Activated CD4-positive, alpha-beta memory T cell treated with anti-CD3 and anti-CD28 coated beads for 36 hours (primary cell): ENCODE measurements at places on chromosomes 3 and 15.

DNA sequence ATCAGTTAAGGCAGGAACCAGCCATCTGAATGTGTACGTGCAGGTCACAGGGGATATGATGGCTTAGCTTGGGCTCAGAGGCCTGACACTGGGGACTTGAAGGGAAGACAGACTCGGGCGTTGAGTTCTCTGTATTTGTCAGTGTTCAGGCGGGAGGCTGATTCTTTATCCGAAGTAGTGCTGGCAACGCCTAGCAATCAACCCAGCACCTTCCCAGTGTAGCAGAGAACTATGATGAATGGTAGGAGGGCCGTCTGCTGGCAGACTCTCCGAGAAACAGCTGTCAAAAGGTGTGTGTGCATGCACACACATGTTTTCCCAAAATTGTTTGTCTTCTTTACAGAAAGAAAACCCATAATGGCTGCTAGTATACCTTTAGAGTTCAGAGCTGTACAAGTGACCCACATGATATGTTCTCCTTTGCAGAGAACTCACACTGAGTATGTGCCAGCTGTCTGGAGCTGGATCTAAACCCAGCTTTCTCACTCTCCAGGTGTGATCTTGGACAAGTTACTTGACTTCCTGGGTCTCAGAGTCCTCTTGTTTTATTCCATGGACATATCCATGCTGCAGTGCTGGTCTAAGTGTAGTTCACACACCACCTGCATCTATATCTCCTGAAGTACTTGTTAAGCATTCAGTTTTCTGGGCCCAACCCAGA lies 74.5 kb upstream of the LARS2 start:
- no peak for DNase-seq

GRCh38 chr3:14031271-14031670 lies 93.4 kb downstream of the CHCHD4 start:
- DNase-seq = no peak

DNA sequence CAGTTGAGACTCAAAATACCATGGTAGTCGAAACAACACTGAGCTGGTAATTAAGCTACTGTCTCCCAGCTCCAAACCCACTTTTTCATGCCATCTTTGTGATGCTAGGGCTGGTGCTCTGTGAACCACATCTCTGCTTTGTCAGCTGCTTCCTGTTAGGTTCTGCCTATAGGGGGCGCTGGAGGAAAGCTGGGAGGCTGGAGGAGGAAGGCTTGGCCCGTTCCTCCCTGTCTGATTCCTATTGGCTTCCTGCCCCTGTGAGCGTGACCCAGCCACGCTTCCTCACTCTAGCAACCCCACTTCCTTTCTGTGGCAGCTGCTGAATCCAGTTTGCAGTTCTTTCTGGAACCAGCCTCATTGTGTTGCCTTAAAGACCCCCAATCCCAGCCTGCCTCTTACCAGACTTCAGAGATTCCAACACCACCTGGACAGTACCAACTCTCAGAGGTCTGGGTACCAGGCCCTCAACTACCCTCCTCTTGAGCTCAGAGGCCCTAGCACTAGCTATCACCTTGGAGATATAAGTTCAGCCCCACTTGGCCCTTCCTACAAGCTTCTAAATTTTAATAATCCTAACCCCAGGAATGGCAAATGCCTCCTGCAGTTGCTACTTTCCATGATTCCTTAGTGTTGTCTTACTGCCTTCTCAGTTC lies 120.9 kb downstream of the ERC2 start:
- peak; percentile 54 for DNase-seq

DNA sequence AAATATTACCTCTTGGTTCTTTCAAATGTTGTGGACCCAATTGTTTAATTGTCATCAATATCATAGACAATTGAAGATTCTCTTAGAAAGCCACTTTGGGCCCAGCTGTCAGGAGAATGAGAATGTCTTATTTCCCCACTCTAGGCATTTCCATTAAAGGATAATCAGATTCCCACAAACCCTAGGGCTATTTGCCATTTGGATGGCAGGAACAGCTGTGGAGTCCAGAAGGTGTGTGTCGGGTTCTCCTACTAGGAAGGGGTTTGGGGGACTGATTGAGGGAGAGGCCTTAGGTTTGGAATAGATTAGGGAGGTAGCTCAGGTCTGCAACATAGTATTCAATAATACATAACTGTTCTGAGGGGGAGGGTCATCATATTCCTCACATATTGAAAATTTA lies 35.2 kb upstream of the PLSCR5 start:
- DNase-seq = no peak

DNA sequence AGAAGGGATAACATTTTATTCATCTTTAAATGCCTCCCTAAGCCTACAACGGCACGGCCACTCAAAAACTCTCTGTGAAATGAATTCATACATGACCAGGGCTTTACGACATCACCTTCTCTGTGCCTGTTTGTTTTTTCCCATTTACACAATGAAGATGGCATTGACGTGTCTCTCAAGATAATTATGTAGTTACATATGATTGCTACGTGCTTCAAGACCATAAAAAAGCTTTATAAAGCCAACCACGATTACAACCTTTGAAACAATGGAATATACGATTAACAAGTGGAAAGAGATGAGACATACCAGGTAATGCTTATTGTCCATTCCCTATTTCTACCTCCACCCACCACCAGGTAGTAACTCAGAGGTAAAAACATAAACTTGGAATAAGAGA lies 168.4 kb downstream of the P3H2 start:
- no peak for DNase-seq

- no peak for DNase-seq
These were observed 796.8 kb upstream of the EPHA6 start for GRCh38 chr3:96017556-96017955.

DNA sequence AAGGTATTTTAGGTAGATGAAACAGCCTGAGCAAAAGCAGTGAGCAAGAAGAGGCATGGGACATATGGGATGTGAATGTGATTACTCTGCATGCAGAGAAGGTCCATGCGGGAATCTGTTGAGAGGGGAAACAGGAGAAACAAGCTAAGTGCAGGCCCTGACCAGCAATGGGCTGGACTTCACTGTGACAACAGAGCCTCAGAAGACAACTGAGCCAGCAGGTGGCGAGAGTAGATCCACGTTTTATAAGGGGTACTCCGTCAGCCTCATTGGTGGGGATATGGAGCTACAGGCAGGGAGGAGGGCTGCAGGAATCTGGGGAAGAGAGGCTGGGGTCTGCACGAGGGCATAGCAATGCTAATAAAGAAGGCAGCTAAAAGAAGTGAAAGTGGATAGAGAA lies 405.9 kb upstream of the LMCD1 start:
- DNase-seq = no peak

DNA sequence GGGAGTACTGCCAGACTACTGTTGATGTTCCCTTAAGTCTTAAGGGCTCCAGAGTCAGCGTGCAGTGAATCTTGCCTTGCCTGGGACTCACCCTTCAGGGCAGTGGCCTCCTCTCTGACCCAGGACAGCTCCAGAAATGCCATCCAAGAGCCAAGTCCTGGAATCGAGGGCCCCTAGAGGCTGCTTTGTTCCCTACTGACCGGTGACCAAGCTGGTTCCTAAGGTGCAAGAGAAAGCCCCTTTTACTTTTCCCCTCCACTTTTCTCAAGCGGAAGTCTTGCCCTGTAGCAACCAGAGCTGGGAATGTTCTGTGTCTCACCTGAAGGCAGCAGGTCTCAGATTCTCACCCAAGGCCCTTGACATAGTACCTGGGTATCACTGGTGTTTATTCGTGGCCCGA lies 238.0 kb downstream of the DOCK3 start:
- no peak for DNase-seq

DNA sequence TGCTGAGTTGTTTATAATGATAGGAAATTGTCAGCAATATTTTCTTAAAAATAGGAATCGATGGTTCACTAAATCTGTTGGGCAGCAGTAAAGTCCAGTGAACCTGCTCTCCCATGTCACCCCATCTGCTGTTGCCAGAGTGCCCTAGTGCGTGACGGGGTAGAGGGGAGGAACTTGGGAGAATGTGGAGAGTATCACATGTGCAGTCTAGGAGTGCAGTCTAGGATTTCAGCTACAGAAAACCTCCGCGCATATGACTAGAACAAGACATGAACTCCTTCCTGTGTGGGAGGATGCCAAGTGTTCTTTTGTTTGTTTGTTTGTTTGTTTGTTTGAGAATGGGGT lies 74.6 kb upstream of the ACAD9 start:
- DNase-seq = no peak

DNA sequence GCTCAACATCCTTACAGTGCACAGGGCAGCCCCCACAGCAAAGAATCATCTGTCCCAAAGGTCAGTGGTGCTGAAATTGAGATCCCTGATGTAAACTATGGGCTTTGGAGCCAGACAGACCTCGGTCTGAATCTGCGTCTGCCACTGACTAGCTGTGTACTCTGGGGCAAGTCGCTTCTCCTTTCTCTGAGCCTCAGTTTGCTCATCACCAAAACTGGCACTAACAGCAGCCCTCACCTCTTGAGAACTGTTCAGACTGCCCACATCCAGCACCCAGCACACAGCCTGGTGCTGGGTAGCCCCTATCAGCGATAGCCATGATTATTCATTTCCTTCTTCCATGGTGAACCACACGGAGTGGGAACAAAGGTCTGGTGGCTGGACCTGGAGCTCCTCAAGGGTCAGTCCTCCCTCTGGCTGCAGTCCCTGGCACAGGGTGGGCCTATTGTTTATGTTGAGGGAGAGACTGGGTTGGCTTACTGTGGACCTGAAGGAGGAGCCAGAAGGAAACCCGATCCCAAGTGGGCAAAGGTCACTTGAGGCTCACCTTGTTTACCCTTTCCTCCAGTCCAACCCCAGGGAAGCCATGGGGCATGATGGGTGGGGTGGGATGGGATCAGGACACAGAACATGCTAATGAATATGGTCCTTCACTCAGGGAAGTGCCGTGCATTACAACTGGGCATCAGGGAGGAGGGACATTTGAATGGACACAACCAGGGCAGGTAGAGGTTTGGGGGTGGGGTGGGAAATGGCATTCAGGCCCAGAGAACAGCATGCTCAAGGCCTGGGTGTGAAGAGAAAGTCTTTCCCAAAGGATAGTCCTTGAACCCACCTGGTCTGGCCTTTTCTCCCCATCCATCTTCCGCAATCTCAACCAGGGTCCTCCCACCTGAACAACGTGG lies 1.6 kb upstream of the PRKCD start:
- DNase-seq = no peak

- DNase-seq = no peak
These were observed 35.0 kb downstream of the ACAA1 start for GRCh38 chr3:38101811-38102443.

DNA sequence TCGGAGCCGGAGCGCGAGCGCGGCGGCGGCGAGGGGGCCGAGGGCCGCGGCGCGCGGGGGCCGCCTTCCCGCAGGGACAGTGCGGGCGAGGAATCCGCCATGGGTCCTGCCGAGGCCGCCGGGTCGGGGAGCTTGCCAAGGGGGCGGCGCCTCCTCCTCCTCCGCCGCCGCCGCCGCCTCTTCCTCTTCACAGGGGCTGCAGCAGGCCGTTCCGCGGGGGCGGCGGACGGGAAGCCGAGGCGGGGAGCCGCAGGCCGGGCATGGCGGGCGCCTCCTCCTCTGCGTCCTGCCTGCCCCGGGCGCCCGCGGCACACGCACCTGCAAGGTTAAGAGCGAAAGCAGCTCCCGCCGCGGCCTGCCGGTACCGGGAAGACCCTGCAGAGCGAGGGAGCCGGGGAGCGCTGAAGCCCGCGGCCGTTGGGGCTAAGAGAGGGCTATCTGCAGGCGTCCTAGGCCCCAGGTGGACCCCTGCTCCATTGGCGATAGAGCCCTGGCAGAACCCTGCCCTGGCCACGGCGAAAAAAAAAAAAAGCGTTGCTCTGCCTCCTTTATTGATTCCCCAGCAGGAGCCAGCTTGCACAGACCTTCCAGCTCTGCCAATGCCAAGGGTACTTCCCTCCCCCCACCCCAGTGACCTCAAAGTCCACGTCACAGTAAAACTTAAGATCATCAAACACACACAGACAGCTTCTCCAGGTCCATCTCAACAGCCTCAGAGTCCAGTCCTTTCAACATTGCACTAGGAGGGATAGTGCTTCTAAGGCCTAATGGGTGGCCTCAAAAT lies at the start of gene LYSMD2:
LYSMD2 (minus strand) TSS at position 134 of the 784 bp plus-strand sequence; CDS start at position 101, 33 bp downstream.
- peak; percentile 79 for DNase-seq

- no peak for DNase-seq
These were observed 150.5 kb upstream of the LRRFIP2 start for GRCh38 chr3:37324850-37325321.

- peak; percentile 51 for DNase-seq
These were observed 281.9 kb upstream of the ICE2 start for GRCh38 chr15:60760646-60761504.

- DNase-seq = peak; percentile 70
These were observed 97.7 kb downstream of the RPL39L start for GRCh38 chr3:187041362-187042307.

GRCh38 chr3:128182656-128183055 lies 29.4 kb downstream of the EEFSEC start:
- DNase-seq = no peak

GRCh38 chr3:108281670-108282069 lies 14.7 kb upstream of the HHLA2 start:
- no peak for DNase-seq

GRCh38 chr3:2908693-2909351 lies 201.4 kb downstream of the IL5RA start:
- no peak for DNase-seq

- no peak for DNase-seq
These were observed 18.3 kb downstream of the DUOX2 start for GRCh38 chr15:45095661-45096060.

GRCh38 chr15:42395838-42396237 lies 36.5 kb downstream of the CAPN3 start:
- no peak for DNase-seq

DNA sequence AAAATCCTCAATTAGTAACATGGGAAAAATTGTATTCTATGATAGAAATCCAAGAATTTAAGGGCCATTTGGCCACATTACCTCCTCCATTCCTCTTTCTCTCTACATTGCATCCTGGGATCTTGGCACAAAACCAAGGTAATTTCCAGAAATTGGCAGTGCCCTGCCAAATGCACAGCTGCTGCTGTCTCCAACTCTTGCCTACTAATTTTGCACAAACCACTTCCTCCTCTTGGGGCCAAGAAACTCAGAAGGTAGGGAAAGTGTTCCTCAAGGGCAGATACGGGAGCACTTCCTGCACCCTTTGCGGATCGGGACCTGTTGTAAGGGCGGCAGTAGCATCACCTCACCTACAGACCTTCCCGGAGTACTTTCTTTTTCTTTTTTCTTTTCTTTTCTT lies 57.8 kb downstream of the MAP3K13 start:
- no peak for DNase-seq

- peak; percentile 77 for DNase-seq
These were observed 43.6 kb downstream of the RLBP1 start for GRCh38 chr15:89177633-89178306.

- no peak for DNase-seq
These were observed 635 bp downstream of the TUBGCP5 start for GRCh38 chr15:23038726-23039142.

- DNase-seq = no peak
These were observed 537.7 kb upstream of the ZNF385D start for GRCh38 chr3:22288756-22289155.

- no peak for DNase-seq
These were observed 17.9 kb downstream of the SERP1 start for GRCh38 chr3:150528354-150528797.
